ENCODE measurements at places on chromosomes 16 and 17.

GRCh38 chr16:660132-660458 is 7.8 kb upstream of the RHOT2 start:
- DNase-seq = no peak

GRCh38 chr16:81198635-81199034 is 39.9 kb upstream of the BCO1 start:
- DNase-seq = no peak

DNA sequence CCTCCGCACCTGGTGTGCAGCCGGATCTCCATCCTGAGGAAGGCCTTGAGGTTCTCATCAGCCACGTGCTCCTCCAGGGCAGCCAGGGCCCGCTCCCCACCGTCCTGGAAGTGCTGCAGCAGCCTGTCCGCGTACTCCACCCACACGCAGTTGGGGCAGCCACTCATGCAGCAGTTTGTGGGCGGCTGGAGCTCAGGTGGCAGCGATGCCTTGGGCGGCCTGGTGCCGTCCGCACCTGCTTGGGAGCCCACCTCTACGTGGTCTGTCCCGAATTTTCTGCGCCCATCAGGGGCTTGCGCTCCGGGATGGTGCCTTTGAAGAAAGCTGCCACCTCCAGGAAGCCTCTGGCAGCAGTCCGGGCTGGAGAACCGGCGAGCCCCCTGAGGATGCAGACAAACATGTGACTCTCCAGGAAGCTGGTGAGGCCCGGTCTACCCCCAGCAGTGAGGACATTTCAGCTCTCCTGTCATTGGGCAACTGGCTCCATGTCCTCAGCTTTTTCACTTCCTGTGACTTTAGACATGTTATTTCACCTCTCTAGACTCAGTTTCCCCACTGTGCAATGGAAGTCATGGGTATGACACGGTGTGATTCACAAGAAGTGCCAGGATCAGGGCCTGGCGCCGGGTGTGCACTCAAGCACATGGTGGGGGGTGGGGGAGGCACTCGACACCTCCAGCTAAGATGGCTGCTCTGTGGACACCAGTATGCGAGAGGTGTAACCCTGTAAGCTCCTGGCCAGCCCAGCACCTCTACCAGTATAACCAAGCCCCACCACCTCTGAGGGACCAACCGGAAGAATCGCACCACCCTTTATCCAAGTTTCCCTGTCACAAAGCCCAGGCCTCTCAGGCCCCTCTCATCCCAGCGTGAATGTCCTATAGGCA is 957 bp downstream of the OXLD1 start:
- DNase-seq = peak; percentile 72

DNA sequence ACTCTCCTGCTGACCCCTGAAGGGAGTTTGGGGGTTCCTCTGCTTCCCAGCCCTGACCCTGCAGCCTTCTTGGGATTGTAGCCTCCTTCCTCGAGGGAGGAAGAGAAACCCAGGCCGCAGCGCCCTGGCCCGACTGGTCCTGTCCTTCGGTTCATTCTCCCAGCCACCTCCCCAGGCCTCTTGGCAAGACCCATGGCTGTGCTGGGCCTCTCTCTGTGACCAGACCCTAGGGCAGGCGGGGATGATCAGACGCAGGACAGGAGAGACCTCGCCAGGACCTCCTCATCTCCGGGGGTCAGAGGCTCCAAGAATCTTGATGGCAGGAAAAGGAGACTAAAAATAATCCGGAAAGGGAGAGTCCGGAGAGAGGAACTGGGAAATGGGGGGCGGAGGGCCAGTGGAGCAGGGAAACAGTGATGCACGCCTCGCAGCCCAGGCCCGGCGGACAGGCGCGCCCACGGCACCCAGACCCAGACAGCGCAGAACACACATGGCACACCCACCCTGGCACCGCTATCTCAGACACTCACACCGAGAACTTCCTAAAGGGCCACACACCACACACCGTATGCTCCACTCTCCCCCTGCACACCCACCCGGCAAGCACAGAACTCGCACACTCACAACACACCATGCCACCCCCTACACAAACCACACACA is 1.2 kb downstream of the ARHGEF15 start:
- DNase-seq = no peak

- DNase-seq = no peak
Measured at GRCh38 chr17:33686171-33686570, 393.1 kb upstream of the ASIC2 start.

GRCh38 chr17:77546772-77547241 is 406.0 kb downstream of the SEC14L1 start:
- no peak for DNase-seq
